ENCODE measurements at places on chromosomes 11 and 22.

GRCh38 chr11:64260147-64260708, 8.9 kb downstream of the PLCB3 start:
- DNase-seq, result no peak

- DNase-seq, result peak; percentile 94
Observed at GRCh38 chr11:61732705-61733104, 19.7 kb upstream of the MYRF start.

GRCh38 chr11:12691473-12691872, 17.3 kb downstream of the TEAD1 start:
- DNase-seq, result no peak

- peak; percentile 39 for DNase-seq
Observed at GRCh38 chr11:95469258-95469657, 238.3 kb upstream of the SESN3 start.

DNA sequence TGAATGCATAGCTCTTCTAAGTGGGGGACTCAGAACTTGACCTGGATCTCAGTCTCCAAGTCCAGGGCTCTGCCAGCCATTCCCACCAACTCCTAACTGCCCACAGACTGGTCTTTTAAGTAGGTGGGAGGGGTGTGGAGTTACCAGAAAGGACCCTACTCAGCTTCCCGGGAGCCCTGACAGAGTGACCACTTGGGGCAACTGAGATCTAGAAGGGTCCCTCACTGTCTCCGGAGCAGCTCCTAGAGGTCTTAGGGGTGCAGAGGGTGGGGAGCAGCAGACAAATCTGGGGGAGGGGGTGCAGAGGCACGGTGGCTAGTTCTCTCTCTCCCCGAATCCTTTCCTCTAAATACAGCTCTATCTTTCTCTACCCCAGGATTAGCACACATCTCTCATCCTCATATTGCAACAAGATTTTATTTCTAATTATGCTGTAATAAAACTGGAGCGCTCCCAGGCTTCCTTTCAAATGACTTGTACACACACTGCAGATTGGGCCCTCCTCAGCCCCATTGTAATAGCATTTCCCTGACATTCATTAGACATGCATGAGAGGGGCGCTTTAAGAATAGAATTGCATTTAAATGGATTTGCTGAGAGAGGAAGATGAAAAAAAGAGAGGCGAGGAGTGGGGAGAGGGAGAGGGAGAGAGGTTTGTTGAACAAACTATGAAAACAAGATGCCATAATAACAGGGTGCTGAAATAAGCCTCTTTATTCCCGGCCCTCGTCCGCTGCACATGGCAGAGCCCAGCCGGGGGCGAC, 219.0 kb downstream of the CEP164 start:
- DNase-seq, result no peak

All from GM23248 (cell line).